ENCODE measurements at places on chromosomes 4 and X.

DNA sequence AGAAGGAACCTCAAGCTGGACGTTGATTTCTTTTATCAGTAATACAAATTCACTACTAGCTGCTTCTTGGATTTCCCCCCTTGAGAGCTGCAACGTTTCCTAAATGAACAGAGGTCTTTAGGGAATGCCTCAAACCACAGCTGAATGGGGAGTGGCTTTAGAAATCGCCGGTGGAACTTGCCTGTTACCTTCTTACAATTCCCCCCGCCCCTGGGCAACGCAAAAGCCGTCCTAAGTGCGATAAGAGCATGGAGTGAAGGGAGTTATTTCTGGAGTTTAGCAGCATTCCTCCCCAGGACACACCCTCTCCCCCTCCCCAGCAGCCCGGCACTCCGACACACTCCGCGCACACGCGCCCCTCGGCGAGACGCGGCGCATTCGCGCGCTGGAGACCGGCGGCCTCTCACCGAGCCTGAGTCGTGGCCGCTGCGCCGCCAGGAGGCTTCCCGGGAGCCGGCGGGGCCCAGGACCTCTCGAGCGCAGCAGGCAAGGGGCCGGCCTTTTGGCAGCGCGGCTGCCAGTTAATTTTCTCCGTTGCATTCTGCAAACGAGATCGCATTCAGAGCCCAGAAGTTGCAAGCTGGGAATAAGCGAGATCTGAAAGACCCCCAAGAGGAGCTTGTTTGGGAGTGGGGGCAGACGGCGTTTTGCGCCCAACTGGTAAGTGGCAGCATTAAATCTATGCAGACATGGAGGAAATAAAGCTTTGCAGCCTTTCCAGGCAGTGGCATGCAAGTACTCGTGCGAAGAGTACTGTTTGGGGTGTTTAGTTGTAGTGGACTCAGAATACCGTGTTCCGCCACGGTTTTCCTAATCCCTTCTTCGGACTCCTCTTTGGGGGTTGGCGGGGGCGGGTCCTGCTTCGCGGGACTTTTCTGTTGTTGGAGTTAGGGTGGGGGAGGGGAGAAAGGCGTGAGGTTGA is 134.7 kb downstream of the PALLD start:
- no peak for DNase-seq

DNA sequence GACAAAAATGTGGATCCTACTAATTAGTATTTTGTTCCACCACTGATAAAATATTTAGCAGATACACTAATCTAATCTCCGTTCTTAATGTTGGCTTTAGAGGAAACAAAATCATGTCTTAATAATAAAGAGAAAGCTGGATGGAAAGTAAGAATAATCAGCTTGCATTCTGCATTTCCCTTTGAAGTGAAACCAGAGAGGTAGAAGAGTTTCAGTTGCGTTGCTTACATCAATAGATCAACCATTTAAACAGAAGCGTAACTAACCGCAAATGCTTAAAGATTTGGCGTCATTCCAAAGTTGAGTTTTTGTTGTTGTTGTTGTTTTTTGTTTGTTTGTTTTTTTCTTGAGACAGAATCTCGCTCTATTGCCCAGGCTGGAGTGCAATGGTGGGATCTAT is 168.9 kb downstream of the TRIML1 start:
- no peak for DNase-seq

DNA sequence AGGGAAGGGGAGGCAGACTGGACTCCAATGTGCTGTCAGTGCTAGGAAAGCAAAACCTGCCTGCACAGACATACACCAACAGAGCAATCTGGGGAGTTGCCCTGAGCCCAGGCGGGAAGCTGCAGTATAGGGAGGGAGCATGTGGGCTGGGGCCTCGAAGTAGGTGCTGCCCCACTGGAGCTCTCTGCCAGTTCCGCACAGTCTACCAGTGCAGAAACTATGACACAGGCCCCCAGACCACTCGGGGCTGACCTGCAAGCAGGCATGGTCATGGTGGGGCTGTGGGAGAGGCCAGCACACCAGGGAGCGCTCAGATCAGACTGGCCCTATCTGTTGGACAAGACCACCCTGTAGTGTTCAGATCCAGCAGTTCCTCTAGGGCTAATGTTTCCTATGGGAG is 344.1 kb upstream of the TRAM1L1 start:
- no peak for DNase-seq

GRCh38 chr4:53686521-53686920 is 95.2 kb upstream of the LNX1 start:
- no peak for DNase-seq

DNA sequence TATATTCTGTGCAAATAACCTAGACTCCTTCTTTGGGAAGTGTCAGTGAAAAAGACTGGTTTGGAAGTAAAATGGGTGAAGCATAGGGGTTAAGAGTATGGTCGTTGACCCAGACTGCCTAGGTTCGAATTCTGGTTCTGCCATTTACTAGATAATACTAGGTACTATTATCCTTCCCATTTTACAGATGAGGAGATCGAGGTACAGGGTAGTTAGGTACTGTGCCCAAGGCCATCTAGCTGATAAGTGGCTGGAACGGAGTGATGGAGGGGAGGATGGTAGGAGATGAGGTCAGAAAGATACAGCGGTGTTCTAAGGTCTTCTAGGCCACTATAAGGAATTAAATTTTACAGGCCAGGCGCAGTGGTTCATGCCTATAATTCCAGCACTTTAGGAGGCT is 11.1 kb downstream of the GLOD5 start:
- no peak for DNase-seq

- DNase-seq, result no peak
Measured at GRCh38 chr4:18756671-18757070, 735.1 kb upstream of the LCORL start.

- DNase-seq, result no peak
Measured at GRCh38 chrX:154325541-154325940, 29.9 kb downstream of the TKTL1 start.

- no peak for DNase-seq
Measured at GRCh38 chr4:177222781-177223180, 86.9 kb upstream of the NEIL3 start.

DNA sequence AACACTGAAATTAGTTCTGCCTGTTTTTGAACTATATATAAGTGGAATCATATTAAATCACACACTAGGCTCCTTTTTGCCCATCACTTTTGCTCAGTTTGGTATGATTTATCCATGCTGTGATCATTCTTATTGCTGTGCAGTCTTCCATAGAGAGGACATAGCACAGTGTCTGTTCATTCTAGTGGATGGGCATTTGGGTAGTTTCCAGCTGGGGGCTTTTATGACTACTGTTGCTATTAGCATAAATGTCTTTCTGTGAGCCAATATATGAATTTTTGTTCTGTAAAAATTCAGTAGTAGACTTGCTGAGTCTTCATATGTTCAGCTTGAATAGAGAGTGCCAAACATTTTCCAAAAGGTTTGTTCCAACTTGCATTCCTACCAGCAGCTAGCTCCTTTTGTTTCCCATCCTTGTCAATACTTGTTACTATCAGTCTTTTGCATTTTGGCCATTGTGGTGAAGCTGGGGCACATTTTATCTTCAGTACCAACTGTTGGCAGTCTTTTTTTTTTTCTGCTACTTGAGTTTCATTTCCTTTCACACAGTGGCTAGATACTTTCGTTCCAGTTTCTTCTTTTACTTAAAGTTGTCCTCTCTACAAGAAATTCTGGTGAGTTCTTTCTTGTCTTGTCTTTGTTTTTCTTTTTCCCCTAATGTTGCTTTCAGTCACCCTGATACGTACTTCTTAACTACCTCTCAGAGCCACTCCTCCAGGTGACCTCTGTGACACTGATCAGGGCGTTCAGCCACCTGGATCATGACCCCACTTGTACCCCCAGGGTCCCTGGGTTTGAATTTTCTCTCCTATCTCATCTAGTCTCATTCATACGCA is 87.0 kb downstream of the ANXA3 start:
- DNase-seq, result no peak

DNA sequence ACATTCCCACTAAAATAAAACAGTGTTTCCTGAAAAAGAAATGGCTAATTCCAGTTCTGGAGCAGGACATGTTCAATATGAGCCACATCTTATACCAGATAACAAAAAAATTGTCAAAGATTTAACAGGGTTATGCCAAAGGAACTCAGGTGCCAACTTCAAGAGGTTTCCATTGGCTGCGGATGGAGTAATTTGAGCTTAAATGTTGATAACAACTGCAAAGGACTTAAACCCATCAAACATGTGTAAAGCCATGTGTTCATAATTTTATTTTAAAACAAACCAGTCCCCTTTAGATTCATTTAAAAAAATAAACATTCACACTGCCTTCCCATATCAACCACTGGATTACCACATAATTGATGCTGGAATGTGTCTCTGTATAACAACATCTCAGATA is 156.4 kb upstream of the PCDH18 start:
- DNase-seq, result no peak

- no peak for DNase-seq
Measured at GRCh38 chrX:113726898-113727297, 857.0 kb upstream of the HTR2C start.

DNA sequence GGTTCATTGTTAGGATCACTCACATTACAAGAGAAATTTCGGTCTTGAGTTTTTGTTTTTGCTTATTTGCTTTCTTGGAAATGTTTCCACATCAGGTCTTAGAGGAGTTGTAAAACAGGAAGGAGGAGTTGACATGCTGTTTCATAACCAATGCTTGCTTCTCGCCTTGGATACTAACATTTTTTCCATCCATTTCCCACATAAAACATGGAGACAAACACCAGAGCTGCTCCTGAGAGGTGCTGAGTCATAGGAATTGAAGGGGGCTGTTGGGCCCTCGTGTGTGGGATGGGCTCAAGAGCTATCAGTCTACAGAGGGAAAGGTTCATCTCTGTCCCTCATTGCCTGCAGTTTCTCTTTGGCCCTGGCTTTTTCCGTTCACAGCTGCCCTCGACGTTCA is 29.9 kb downstream of the TBL1X start:
- DNase-seq, result peak; percentile 56

DNA sequence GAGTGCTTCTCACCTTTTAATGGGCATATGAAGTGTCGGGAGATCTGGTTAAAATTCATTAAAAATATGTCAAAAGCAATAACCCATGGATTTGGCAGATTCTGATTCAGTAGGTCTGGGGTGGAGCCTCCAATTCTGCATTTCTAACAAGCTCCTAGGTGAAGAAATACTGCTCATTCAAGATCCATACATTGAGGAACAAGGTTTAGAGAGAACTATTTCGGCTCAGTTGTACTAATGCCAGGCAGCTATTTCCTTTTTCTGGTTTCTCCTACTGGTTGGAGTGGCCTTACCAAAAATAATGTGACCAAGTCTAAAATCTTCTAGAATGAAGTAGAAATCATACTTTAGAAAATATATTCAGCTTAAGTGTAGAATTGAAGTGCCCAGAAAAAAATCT is 117.5 kb downstream of the TSPAN7 start:
- peak; percentile 45 for DNase-seq

DNA sequence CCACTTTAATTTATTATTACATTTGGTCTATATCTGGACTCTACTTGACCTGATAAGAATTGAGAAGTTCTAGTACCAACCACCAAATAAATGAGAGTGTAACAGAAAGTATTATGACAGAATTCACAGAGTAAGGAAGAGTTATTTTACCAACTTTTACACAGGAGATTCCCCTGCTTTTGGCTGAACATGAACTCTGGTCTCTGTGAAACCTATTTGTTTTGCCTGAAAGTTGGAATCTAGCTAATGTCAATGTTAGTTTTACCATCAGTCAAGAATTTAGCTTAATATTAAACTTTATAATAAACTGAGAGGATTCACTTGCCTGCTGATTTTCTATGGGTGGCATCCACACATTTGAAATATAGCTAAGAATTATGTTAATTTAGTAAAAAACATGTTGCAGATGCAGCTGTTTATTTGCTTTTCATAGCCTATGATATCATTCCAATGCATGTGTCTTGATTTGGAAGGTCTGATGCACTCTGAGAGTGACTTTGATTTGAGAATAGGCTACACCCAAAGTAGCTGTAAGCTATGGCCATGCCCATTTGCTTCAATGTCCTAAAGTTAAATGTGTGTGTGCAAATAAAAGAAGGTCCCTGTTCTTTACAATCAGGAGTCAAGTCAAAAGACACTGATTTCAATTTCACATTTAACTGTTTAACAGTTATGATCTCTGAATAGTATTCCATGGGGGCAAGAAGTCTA is 150.9 kb upstream of the RASGEF1B start:
- DNase-seq, result no peak

DNA sequence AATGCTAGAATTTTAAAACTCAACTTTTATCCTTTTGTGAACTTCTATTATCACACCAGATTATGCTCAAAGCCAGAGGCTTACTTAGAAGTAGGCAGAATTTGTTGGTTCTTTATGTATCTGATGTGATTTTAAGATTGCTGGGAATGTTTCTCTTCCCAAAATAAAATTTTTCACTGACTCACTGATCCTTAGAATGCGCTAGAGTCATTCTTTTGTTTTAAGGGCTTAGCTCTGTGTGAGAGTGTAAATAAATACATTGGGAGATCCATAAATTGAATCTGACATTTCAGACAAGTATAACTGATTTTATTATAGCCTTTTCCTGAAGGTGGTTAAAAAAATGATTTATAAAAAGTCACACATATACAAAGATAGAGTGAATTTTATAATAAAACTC is 101.3 kb downstream of the LARP1B start:
- DNase-seq, result no peak

DNA sequence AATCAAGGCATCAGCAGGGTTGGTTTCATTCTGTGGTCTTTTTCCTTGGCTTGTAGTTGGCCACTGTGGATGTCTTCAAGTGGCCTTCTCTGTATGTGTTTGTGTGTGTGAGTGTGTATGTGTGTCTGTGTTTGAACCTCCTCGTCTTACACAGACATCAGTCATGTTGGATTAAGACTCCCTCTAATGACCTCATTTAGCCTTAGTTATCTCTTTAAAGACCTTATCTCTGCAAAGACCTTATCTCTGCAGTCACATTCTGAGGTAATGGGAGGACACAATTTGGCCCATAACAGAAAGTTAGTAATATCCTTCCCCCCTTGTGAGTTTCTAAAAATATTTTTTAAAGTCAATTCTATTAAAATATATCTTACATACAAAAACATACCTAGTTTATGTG is 126.7 kb downstream of the EMCN start:
- DNase-seq, result no peak

DNA sequence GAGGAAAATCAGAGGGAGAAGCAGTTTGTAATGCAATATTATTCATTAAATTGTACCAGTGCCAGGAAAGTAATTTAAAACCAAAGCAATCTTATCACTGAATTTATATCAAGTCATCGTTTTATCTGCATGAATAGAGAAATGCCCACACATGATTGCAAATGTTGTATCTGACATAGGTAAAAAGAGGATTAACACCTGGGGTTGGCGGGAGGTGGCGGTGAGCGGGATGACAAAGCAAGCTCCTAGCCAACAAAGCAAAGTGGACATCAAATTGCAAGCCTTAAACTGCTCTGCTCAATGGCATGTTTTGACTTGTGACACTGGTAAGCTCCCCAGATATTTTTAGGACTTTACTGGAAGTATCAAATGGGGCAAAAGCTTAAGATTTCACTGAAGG is 16.4 kb downstream of the HPGD start:
- no peak for DNase-seq

DNA sequence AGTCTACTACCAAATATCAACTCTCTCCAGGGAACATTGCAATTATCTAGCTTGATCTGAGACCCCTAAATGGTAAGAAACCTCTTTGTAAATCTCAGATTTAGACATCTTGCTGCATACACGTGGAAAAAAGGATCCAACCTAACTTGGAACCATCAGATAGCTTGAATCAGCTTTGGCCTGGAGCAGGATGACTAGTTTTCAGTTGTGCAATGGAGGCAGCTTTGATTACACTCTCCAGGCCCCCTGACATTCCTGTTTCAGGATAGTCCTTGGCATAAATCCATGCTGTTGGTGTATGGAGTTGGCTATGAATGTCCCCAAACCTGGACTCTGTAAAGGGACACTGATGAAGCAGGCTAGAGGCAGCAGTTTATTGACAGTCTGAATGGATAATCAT is 1061.9 kb upstream of the TENM3 start:
- no peak for DNase-seq

Measured in inflammatory macrophage (primary cell).